Activated naive CD4-positive, alpha-beta T cell (primary cell): ENCODE measurements at places on chromosomes 11 and 22.
A peak's percentile ranks its signal among the peaks of the same experiment; 100 is the strongest.

GRCh38 chr11:117560780-117561530 lies 233.3 kb downstream of the CEP164 start:
- no peak for DNase-seq

DNA sequence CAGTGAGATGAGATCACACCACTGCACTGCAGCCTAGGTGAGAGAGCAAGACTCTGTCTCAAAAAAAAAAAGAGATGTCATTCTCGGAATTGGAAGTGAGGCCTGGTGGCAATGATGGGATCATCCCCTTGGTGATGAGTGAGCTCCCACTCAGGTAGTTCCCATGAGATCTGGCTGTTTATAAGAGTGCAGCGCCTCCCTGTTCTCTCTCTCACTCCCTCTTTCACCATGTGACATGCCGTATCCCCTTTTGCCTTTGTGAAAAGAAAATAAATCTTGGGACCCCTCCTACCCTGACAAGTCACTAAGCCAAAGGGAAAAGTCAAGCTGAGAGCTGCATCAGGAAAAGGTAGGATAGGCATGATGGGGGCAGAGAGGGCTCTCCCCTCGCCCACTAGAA lies 28.8 kb downstream of the ZNF70 start:
- no peak for DNase-seq

DNA sequence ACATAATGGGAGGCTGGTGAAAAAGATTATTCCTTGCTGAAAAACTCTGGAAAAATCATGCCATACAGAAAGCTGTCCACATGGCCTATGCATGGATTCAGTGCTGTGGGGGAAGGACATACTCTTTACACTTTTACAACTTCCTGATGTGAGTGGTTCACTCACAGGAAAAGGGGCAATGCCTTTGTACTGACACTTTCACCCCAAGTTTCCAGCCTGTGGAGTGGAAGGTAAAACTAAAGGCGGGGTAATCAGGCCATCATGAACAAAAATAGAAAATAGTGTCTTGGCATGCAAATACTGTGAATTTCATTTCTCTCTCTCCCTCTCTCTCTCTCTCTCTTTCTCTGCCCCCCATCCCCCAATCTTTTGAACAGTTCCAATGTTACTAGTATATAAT lies 281.8 kb downstream of the ETS1 start:
- no peak for DNase-seq

GRCh38 chr11:30960387-30960992 lies 374.3 kb upstream of the MPPED2 start:
- DNase-seq, result no peak

DNA sequence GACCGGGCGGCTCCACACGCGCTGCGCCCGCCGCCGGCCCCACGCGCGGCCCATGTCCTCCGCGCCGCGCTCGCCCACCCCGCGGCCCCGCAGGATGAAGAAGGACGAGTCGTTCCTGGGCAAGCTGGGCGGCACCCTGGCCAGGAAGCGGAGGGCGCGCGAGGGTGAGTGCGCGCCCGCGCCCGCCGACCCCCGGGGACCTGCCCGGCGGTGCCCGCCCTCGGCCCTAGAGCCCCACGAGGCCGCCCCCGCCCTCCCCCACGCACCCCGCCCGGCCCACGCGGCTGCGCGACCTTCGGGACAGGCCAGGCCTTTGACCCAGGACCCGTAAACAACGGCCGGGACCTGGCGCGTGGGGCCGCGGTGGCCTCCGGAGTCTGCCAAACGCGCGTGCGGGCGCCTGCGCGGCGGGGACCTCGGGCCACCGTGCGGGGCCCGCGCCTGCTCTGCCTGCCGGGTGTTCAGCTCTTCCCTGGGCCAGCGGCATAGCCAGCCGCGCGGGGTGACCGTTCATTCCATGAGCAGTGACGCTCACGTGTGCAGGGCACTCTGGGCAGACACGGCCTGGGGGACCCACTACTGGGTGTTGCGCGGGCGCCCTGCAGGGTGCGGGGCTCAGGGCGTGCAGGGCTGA lies at the start of gene PARVB:
PARVB (plus strand) TSS at position 15 of the 634 bp plus-strand sequence; CDS start at position 53, 38 bp downstream.
- no peak for DNase-seq

DNA sequence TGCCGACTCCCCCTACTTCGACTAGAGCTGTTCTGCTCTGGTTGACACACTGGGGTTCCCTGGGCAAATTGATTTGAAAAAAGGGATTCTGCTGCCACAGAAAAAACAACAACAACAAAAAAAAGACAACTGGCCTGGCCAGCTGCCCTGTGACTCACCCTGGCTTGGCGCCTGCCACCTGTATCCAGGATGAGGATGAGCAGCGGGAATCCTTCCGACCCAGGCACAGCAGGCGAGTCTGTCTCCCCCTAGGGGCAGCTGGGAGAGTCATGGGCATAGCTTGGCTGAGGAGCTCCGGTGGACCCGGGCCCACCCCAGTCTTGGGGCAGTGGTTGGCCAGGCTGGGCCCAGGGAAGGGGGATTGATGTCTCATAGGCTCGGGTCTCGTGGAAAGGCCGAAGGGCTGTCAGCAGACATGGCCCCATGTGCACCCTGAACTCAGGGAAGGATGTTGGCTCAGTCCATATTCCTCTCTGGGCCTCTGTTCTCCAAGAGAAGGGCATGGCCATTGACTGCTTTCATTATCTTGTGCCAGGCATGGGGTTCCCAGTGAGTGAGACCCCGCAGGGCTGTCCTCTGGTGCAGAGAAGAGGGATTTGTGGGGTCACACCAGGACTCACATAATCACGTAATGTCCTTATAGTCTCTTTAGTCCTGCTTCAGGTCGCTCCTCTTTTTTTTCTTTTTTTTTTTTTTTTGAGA lies 10.4 kb upstream of the SUN2 start:
- no peak for DNase-seq

- no peak for DNase-seq
Observed at GRCh38 chr11:85021058-85021457, 606.1 kb downstream of the DLG2 start.

GRCh38 chr22:41830174-41830573 lies 2.7 kb upstream of the SREBF2 start:
- no peak for DNase-seq

GRCh38 chr11:78798663-78799062 lies 224.0 kb upstream of the NARS2 start:
- DNase-seq, result no peak

DNA sequence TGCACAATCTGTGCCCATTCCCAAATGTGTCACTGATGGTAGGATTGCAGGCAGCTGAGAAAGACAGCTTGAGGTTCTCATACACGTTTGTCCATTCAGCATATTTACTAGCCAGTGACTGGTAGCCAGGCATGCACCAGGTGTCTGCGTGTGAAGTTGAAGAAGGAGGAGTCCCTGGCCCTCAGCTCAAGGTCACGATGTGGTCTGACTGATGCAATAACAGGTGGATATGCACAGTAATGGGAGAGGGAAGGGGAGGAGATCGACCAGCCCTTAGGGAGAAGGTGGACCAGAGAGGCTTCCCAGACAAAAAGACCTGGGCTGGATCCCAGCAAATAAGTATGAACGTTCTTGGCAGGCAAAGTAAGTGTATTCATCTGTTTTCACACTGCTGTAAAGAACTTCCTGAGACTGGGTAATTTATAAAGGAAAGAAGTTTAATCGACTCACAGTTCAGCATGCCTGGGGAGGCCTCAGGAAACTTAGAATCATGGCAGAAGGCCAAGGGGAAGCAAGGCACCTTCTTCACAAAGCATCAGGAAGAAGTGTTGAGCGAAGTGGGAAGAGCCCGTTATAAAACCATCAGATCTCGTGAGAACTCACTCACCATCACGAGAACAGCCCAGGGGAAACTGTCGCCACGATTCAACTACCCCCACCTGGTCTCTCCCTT lies 96.0 kb downstream of the MN1 start:
- DNase-seq, result no peak

- DNase-seq, result no peak
Observed at GRCh38 chr11:92246630-92247029, 22.0 kb downstream of the FAT3 start.

GRCh38 chr11:75565221-75565814 lies 3.3 kb downstream of the SERPINH1 start:
- no peak for DNase-seq

- no peak for DNase-seq
Observed at GRCh38 chr22:45499746-45500145, 2.9 kb upstream of the FBLN1 start.

DNA sequence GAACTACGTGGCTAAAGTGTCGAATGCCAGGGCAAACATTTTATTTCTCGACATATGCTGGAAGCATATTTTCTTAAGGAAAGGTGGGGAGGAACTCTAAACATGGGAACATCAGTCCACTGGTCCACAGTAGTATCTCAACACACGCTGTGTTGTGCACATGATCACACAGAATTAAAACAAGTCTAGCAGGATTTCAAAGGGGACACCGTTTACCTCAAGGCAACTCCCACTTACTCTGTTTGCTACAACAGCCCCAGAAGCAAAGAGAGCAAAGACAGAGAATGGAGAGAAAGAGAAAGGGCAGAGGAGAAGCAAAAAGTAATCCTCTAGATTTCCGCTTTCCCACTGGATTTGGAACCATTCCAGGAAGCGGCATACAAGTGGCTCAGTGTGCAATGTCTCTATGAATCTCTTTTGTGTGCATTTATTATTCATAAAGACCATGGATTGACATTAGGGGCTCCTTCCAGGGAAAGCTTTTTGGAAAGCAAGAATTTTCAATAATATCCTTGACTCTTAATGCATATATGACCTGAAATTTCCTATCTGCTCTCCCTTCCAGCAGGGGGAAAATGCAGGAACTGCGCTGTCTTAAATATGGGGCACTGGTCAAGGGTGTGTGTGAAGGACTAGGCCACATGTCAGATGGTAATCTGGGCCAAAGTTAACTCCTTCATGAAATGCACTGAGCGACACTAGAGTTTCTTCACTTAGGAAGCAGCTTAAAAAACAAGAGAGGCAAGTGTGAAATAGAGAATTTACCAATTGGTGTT lies 34.8 kb upstream of the CCDC34 start:
- DNase-seq, result no peak

DNA sequence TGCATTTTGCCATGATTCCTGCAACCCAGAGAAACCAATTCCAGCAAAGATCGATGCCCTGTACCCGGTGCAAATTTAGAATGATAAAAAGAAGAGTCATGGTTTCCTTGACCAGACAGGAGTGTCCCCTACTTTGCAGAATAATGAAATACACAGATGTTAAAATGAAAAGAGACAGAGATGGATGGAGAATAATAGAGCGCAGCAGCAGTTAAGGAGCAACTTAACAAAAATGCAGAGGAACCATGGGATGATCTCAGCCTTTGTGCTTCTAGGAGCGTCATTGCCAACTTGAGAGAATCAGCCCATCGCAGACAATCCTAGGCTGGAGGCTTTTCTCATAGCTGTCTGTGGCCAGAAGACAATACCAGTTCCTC lies 127.1 kb downstream of the LDLRAD3 start:
- DNase-seq, result no peak

DNA sequence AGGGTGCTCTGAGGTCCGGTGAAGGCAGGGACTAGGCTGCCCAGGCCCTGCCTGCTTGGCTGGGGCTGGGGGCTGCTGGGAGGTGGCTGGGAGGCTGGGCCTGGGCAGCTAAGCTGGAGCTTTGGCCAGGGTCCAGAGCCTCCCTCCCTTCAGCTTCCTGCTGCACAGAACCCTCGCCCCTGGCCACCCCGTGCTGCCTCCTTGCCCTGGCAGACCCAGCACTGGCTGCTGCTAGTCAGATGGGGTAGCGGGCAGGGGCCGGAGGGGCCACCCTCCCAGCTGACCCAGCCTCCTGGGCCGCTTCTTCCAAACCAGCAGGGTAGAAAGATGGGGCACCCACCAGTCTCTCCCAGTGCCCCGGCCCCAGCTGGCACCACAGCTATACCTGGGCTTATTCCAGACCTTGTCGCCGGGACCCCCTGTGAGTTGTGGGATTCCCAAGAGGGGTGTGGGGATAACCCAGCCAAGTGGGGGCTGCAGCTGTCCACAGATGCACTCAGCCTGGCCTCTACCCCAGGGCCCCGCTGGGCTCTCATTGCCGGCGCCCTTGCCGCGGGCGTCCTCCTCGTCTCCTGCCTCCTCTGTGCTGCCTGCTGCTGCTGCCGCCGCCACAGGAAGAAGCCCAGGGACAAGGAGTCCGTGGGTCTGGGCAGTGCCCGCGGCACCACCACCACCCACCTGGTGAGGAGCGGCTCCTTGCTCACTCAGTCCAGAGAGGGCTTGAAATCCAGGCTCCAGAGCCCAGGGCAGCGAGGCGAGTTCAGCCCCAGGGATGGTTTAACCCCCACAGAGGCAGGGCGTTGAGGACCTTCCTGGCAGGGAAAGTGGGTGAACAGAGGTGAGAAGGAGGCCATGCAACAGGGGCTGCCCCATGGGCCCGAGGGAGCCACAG lies at the start of gene SYT8:
SYT8 (plus strand) TSS at position 212 of the 892 bp plus-strand sequence; CDS start at position 328, 116 bp downstream.
- DNase-seq, result no peak

GRCh38 chr11:128796270-128796669 lies 70.8 kb downstream of the KCNJ1 start:
- DNase-seq, result no peak

GRCh38 chr22:42313804-42314581 lies 43.5 kb upstream of the TCF20 start:
- DNase-seq, result peak; percentile 38

DNA sequence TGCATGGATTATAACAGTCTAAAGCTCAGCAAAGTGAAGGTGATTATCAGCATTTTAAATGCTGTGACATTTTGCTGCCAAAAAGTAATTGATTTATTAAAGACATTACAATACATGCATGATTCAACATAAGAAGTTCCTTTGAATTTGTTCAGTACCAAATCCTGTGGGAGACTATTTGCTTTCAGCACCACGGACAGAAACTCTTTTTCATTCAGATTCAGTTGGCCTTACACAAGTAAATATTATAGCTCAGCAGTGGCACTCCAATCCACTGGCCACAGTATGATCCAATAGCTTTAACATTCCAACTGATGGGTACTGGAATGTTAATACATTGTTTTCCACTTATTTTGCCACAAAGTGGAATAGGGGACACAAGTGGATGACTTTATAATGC lies 806.7 kb downstream of the NTM start:
- DNase-seq, result no peak

DNA sequence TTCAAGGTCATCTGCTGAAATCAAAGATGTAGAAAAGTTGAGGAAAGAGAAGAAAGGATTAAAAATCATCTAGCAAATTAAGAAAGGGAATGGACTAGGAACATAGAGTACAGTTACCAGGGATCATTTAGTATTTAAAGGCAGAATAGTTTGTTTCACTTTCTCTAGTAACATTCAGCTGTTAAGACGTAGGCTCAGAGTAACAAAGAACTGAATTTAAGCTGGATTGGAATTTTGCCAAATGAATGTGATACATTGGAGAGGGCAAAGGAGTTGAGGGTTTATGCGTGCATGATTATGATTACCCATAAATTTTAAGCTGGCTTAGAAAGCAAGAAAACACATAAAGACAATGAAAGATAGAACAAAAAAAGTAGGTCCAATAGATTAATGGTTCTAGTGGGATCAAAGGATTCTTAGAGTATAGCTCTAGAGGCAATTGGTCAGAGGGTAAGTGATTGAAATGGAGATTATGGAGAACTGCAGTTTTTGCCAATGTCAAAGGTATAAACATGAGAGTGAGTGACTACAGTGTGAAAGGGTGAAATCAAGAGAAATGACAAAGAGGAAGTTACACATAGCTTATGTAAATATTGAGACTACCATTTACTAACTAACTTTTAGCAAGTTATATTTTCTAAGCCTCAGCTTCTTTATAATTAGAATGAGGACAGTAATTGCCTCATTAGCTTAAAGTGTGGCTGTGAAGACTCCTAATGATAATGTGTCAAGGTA lies 190.0 kb downstream of the GRIA4 start:
- DNase-seq, result no peak

GRCh38 chr11:64536396-64536941 lies 54.6 kb upstream of the SLC22A12 start:
- no peak for DNase-seq

GRCh38 chr11:67599149-67599548 lies 7.6 kb upstream of the NDUFV1 start:
- DNase-seq, result no peak
